ENCODE measurements at places on chromosomes 4 and X.

DNA sequence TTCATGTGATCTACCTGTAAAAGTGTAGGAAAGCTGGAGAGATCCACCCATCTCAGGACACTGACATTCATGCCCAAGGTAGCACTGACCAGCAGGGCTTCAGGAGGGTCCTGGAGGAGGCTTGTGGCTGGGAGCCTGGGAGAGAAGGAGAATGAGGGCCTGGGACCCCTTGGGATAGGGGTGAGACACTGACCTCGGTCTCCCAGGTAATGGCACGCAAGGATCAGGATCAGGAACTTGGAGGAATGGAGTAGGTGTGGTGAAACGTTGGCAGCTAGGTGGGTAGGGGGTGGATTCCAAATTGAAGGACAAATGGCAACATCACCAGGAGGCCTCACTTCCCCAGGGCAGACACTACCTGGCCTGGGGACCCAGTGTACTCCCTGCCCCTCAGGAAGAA is 12.4 kb upstream of the RGS12 start:
- DNase-seq = no peak

GRCh38 chrX:98459669-98460068 is 1576.0 kb downstream of the RPA4 start:
- DNase-seq = no peak

DNA sequence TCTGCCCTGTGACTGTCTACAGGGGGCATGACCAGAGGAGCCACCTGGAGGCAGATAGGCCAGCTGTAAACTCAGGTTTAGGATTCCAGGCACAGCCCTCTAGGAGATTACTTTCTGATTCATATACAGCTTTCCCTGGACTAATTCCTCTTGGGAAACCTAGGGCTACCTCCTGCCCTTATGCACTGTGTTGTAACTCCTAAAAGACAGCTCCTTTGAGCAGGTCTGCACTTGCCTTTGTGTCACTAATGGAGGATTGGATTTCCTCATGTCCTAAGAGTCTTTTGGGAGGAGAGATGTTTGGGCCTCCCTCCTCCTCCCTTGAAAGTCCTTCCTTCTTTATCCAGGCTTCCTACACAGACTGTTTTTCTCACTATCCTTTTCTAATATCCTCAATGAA is 202.0 kb downstream of the PCDH19 start:
- no peak for DNase-seq

DNA sequence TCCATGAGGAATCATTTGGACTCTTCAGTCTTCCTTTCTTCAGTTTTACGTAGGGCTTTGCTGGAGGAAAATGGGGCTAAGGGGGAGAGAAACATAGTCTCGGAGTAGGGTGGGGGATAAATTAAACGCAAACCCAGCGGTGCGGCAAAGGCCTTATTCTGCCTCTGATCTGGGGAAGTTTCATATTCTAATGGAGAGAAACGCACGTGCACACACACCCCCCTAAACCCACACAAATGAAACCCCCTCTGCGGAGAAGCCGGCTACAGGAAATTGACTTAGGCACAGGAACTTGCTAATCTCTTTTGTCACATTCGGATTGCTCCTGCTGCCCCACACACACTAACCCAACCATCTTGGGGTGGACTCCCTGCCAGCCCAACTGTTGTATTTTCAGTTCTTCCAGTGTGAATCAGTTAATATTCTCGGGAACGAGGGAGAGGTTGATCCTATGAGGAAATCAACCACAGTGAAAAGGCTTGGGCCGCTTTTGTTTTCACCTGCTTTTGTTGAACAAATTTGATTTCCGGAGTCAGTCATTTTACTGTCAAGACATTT is at the start of gene RHOH:
RHOH (plus strand) TSS at position 308 of the 558 bp plus-strand sequence. CDS start 46,356 bp downstream, outside the sequence.
- DNase-seq = peak; percentile 76

- no peak for DNase-seq
Measured at GRCh38 chr4:89114100-89114499, 2.8 kb downstream of the TIGD2 start.

DNA sequence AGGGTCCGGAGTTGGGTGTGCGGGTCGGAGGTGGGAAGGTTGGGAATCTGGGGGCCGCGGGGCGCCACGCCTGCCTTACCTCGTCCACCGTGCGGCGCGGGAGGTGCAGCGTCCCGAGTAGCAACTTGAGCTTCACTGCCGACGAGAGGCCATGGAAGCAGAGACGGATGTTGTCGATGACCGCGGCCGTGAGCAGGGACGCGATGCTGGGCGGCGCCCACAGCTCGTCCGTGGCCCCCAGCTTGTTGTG is 178 bp downstream of the NELFA start:
- DNase-seq = no peak

GRCh38 chr4:91267543-91267942 is 1036.2 kb upstream of the GRID2 start:
- DNase-seq = no peak

DNA sequence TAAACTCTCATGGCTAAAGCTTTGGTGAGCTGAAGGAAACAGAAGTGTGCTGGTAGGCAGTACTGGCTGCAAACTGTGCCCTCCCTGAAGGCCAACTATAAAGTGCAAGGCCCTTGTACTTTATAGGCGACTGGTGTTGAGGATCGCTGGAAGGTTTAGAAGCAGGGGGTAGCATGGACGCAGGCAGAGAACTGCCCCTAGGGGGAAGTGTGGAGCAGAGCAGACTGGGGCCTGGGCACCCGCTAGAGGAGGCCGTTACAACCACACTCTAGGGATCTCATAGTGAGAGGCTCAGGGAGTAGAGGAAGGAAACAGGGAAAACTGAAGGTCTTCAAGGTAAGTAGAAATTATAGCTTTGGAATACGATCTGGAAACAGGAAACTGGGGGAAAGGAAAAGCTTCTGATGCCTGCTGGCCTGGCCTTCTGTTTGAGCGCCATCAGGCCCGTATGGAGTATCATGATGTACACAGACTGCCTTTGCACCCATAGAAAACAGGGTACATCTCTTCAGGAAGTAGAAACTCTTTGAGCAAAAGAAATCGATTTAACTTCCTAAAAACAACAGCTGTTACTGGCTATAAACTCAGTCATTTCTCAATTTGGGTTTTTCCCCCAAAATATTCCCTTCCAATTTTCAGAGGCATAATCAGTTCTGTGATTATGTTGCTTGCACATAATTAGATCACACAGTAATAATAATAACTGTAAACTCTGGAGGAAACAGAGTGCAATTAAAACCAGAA is 23.9 kb upstream of the TMSB4X start:
- DNase-seq = peak; percentile 87

DNA sequence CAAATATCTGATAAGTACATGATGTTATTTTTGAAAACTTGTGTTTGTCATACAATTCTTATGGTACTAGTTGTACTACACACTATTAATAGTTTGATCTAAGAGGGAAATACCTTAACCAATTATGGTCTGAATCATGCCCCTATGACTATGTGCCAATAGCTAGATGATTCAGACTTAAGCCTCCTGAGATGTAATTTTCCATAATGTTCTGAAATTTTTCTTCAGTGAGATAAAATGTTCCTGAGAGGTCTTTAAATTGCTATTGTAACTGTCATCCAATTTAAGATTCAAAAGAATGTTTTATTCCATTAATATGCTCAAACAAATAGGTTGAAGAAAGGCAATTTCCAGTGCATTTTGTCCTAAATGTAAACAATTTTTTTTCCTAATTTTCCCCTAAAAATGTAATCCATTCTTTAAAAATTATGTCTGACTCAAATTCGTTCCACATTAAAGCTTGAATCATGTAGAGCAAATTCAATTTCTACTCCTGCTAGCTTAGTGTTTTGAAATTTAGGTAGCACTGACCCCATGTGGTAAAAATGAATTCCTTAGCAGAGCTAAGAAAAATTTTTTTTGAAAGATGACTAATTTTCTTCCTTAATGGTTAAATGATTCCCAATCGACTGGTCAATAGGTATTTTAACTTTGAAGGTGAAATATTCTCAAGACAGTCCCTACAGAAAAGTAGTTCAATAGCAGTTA is 49.1 kb downstream of the APOOL start:
- no peak for DNase-seq

DNA sequence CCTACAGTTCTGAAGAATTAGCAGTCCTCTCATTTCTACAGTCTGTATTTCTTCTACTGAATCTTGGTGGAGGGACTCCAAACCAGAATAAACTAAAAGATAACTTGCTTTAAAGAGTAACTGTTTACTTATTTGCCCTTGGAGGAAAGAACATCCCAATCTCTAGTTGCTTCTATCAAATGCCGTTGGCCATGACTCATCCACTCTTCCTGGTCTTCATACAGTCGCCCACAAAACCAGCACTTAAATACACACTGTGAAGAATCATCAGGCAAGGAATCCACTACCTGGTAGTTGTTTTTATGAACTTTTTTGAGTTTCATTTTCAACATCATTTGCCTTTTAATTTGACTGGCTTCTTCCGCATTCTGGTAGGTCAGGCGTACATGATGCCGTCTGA is 14.2 kb downstream of the ZNF518B start:
- DNase-seq = no peak

GRCh38 chr4:42781315-42781714 is 111.2 kb upstream of the GRXCR1 start:
- no peak for DNase-seq

- DNase-seq = no peak
Measured at GRCh38 chr4:146132445-146132844, 43.1 kb upstream of the LSM6 start.

GRCh38 chrX:108001218-108001814 is 19.1 kb upstream of the TEX13B start:
- peak; percentile 46 for DNase-seq

- no peak for DNase-seq
Measured at GRCh38 chr4:140133576-140133975, 20.4 kb downstream of the MAML3 start.

GRCh38 chrX:2336181-2336580 is 164.6 kb downstream of the DHRSX start:
- no peak for DNase-seq

DNA sequence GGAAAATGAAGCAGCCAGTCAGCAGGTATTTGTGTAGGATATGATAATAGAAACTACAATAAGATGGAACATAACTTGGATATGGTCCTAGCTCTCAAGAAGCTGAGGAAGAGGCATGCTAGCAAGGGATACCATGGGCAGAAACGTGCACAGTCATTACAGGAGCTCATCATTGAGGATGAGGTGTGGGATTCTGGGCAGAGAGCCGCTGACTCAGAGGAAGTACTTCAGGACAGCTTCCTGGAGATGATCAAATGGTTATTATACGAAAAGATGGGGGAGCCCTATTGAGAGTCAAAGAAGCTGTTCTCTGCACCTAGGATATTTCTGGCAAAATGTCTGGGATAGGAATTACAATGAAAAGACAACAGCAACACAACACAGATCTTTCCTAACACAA is 116.0 kb upstream of the PDE5A start:
- no peak for DNase-seq

DNA sequence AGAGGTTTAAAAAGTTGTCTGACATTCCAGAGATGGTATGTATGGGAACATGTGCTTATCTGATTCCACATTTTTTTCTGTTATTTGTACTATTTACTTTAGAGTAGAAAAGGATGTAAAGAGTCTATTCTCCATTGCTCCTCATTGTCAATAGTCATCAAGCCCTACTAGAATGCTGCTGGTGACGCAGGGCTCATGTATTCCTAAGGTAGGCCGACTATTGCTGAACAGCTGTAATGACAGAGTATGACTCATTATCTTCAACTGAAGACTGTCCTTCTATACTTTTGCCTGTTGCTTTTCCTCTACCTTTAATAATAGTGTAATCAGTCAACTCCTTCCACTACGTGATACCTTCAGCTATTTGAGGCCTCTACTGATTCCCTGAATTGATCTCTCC is 509.1 kb upstream of the NR3C2 start:
- DNase-seq = no peak

DNA sequence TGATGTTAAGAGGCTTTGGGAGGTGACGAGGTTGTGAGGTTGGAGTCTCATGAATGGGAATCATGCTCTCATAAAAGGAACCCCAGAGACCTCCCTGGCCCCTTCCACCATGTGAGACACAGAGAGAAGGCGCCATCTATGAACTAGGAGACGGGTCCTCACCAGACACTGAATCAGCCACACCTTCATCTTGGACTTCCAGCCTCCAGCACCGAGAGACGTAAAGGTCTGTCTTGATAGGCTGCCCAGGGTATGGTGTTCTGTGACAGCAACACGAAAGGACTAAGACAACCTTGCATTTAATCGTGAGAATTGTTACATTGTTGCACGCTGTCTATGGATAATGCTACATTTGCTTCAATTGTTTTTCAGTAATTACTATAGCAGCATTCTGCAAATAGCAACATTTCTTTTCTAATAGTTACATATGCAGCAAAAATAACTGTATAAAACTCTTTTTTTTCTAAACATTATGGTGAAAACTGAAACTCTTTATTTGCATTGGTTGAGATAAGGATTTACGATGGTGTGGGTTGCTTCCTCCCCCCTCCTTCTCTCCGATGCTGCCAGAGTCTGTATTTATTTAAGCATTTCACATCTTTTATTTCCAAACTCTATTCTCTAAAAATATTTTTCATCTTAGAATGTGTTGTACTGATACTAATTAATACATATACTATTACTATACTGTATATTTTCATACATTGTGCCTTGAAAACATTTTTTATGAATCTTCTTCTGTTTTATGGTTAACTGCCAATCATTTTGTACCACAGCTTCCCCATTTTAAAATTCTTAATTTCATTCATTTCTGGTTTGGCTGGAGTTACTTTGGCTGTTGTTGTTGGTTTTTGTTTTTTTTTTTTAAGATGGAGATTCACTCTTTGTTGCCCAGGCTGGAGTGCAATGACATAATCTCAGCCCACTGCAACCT is 26.4 kb upstream of the AKAP17A start:
- DNase-seq = no peak

DNA sequence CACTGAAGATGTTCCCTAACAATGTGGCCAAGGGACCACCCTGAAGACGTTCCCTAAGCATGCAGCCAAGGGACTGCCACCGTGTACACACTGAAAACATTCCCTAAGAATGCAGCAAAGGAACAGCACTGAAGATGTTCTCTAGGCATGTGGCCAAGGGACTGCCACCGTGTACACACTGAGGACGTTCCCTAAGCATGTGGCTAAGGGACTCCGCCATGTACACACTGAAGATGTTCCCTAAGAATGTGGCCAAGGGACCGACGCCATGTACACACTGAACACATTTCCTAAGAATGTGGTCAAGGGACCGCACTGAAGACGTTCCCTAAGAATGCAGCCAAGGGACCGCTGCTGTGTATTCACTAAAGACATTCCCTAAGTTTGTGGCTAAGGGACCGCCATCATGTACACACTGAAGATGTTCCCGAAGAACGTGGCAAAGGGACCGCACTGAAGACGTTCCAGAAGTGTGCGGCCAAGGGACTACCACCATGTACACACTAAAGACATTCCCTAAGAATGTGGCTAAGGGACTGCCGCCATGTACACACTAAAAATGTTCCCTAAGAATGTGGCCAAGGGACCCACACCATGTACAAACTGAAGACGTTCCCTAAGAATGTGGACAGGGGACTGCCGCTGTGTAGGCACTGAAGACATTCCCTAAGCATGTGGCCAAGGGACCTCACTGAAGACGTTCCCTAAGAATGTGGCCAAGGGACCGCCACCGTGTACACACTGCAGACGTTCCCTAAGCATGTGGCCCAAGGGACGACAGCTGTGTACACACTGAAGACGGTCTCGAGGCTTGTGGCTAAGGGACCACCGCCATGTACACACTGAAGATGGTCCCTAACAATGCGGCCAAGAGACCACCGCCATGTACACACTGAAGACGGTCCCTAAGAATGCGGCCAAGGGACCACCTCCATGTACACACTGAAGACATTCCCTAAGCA is 54.8 kb downstream of the DHRSX start:
- DNase-seq = no peak
